ENCODE measurements at places on chromosomes 7 and 10.
A peak's percentile ranks its signal among the peaks of the same experiment; 100 is the strongest.

GRCh38 chr7:120169996-120170783, 102.8 kb upstream of the KCND2 start:
- DNase-seq, result no peak

GRCh38 chr7:2622869-2623697, 8.7 kb upstream of the TTYH3 start:
- DNase-seq, result no peak

DNA sequence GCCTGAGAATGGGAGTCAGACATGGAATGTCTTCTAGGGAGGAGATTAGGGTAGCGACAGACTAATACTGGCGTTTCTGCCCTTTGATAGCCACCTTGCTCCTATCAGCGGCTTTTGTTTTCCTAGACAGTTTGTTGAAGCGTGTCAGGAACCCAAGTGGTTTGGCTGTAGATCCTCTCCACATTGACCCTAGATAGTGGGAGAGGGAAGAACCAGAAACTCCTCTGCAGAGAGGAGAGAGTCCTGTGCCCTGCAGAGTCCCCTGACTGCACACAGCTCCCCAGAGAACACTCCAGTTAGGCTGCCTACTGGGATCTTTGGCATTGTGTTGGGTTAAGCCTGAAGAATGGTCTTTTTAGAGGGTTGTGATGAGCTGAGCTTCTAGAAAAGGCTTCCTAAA, 2.4 kb downstream of the MEPCE start:
- no peak for DNase-seq

GRCh38 chr7:39199951-39200350, 222.2 kb downstream of the POU6F2 start:
- no peak for DNase-seq

DNA sequence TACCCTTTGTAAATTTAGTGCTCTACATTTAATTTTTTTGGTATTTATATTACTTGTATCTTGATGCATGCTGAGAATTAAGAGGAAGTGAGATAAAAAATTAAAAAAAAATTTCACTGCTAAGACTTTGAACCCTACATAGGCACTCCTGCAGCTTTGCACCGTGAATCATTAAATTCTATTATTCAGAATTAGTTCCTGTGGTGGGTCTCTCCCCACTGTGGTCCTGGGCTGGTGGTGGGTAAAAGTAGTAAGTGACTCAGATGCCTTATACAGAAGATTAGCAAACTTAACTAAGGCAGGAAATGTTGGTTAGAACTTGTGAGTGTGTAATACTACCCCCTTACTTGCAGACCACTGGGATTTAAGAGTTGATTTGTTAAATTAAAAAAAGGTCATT, 72.6 kb downstream of the AP3M1 start:
- peak; percentile 24 for DNase-seq

- no peak for DNase-seq
These were observed 106.1 kb downstream of the KCNMA1 start for GRCh38 chr10:77531441-77532001.

DNA sequence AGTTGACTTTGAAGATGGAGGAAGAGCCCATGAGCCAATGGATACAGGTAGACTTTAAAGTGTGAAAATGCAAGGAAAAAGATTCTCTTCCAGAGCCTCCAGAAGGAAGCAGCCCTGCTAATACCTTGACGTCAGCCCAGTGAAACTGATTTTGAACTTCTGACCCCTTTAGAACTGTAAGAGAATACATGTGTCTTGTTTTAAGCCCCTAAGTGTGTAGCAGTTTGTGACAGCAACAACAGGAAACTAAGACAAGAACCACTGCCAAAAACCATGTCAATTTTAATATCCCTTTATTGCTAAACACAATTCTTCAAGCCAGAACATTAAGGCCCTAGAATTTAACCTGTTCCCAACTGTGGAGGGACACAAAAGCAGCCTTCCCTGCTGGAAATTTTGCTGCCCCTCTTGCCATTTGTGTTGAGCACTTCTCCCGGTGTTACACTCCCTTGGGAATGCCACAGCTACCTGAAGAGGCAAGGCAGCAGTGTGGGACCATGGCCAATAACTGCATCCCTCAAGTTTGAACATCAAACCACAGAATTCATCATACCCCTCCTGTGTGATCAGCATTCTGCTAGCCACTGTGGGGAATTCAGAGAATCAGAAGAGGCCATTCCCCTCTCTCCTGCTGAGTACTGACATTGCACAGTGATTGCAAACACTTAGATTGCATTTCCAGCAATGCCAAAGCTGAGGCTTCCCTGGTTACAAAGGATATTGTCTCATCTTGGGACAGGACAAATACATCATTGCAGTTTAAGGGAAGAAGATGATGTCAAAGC, 12.3 kb upstream of the CCDC172 start:
- DNase-seq, result no peak

- DNase-seq, result no peak
These were observed 294.8 kb downstream of the DOCK4 start for GRCh38 chr7:111911166-111911961.

DNA sequence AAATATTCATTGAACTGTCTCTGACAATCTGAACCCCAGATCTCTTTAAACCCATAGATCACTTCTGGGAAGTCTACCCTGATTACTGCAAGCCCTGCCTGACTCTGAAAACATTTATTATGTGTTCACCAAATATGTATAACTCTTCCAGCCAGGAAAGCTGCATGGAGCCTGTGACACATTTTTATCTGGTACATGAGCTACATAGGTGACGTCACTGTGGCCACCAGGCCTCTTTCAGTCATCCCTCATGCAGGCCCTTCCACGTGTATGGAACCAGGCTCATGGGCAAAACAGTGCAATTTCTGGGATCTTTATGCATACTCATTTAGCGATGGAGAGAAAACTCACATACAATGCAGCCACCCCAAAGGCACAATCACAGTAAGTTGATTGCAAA, 133.9 kb upstream of the NUPR2 start:
- DNase-seq, result no peak

DNA sequence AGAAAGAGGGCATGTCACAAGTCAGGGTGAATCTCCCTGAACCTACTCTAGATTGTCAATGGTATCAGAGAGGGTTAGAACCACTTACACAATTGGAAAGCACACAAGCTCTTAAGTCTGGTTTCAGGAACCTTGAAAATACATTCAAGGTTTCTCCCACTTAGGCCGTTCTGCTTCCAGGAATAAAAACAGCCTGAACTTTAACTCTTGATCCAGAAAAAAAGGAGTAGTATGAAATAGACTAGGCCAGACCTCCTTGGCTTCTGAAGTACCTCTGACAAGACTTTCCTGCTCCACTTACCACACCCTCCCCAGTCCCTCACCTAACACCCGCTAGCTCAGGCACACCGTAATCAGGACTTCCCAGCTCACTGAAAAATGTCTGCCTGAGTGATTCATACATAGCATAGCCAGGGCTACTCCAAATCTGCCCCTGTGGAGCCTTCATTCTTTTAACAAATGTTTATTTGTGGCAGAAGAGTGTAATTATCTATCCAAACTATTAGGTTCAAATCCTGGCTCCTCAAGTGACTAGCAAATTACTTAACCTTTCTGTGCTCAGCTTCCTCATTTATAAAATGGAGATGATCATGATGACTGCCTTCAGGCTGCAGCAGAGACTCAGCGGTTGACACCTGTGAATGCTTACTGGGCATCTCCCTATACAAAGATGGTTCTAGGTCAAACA, 30.3 kb upstream of the IL6 start:
- no peak for DNase-seq

GRCh38 chr7:73518470-73518869, 3.6 kb downstream of the BAZ1B start:
- DNase-seq, result no peak
